ENCODE measurements at places on chromosomes 2 and 18.
A peak's percentile ranks its signal among the peaks of the same experiment; 100 is the strongest.

- no peak for DNase-seq
Observed at GRCh38 chr18:66280470-66280869, 323.4 kb downstream of the CDH19 start.

DNA sequence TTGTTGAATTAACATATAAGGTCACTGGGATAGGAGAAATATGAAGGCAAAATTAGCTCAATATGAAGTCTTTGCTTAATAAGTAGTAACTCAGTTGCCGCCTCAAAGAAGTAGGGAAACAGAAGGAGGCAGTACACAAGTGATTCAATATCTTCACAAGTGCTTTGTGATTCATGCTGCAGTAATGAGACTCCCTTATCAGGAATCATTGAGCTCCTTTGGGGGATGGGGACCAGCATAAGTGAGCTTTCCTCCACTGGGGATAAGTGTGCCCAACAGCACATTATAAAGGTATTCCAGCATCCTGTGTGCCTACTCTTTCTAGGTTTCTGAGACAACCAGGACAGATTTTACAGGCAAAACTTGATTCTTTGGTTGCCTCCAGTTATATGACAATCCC is 323.4 kb upstream of the UBE2E3 start:
- no peak for DNase-seq

DNA sequence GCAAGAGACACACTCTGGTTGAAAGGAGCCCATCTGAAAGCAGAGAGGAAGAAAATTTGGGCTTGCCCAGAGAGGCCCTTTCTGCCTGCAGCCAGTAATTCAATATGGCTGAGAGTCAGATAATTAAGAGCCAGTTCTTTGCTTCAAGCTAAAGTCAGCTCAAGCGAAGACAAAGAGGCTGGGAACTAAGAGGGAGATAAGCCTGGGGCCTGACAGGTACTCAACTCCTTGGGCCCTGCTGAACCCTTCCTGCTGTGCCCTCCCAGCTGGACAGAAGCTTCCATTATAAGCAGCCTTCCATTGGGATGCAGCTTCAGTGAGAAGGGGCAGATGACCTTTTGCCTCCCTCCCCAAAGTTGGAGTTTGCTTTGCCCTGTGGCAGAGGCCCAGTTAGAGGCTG is 12.0 kb downstream of the FBXO41 start:
- no peak for DNase-seq

DNA sequence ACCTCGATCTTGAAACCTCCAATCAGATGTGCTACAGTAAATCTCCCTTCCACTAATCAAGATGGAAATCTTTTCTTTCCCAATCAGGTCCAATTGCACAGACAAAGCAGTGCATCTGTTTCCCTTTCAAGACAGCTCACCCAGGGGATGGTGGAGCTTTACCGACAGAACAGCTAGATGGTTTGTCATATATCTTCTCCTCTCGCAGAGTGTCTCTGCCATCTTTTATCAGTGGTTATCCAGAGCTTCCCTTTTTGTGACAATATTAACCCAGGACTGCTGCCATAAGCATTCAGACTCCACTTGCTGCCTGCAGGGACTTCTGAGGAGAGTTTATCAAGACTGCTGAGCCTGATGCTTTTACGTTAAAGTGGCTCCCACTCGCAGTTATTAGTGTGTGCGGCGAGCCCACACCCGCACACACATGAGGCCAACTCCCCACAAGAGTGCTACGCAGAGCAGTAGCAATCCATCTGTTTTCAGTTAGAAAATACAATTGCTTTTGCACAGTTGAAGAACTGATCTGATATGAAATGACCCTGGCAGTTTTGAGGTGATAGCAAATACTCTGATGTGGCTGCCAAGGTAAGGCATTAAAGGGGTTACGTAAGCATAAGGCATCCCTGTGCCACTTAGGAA is 398.9 kb downstream of the NCKAP5 start:
- DNase-seq = no peak

- DNase-seq = no peak
Observed at GRCh38 chr18:24553571-24554285, 93.3 kb downstream of the HRH4 start.

DNA sequence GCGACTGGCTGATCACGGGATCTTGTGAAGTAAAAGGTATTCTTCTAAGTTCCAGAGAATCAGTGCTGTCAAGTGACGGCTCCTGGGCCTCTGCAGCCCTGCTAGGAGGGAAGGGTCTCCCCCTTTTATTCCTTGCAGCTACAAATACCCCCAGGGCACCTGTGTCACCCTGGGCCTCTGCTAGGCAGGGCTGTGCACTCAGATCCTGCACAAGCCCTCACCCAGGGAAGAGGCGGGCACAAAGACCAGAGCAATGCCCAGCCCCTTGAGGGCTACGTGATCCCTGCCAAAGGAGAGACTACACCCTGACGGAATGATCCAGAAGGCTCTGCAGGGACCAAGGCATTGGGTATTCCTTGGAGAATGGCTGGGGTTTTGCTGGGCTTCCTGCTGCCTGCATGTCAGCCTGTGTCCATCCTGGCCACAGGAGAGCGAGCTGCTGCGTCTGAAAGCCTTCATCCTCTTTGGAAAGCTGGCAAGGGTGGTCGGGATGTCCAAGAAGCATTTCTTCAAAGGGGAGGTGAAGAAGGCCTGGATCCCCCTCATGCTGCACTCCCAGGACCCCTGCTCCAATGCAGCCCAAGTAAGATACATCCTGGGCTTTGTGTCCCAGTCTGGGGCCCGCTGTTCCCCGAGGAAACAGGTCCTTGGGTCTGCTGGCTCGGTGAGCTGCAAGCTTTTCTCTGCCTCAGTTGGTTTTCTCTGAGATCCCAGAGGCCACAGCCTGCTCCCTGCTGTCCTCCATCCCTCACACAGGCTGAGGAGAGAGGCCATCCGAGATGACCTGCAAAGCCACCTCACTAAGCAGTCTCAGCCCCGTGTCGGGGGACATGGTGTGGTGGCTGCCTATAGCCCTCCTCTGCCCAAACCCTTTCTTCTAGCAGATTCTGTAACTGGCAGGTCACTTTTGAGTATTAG is 24.9 kb downstream of the HJURP start:
- no peak for DNase-seq

DNA sequence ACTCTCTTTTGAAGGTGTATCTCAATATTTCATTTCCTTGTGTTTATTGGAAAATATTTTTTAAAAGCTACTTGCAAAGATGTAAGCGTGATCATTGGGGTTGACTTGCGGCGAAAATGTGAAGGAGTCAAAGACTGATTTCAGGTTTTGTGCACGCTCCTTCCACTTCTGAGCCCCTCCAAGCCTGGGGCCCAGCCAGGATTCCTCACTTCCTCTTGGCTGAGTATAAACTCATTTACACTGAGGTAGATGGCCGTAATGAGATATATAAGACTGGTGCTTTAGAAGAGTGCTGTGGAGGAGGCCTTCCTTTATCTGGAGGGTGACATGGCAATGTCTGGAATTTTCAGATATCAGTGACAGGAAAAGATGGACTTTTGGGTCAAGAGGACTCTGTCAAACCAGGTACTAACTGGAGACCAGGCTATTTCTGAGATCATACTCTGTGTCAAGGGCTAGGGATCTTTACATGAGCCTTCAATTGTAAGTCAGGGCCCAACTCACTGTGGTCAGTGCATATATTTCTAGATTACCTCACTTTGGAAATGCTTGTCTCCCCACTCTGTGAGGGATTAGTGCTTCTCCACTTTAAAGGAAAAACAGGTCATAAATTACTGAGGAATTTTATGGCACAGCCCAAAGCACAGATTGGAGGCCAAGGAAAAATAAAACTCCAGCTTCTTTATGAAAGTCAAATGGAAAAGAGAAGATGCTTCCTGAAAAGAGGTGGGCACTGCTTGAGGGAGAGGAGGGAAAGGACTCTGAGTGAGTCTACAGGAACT is 22.8 kb downstream of the PRKCE start:
- DNase-seq = no peak

DNA sequence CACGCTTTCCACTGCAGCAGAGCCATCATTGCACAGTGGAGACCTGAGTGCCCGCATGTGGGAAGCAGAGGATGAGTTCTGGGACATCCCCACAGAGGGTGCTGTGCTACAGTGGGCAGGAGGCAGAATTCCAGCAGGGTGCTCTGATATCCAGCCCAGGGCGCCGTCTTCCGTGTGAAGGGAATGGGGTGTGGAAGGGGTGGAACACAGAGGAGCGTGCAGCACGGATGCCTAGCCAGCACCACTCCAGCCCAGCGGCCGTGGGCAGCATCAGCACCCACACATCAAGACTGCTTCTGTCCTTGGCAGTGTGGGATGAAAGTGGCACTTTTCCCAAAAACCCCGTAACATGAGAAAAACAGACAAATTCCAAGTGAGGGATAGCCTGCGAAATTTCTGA is 134.3 kb downstream of the ZNF236 start:
- no peak for DNase-seq

- DNase-seq = no peak
Observed at GRCh38 chr2:557635-558301, 119.4 kb downstream of the TMEM18 start.

GRCh38 chr2:12099374-12099773 is 352.9 kb downstream of the LPIN1 start:
- no peak for DNase-seq

DNA sequence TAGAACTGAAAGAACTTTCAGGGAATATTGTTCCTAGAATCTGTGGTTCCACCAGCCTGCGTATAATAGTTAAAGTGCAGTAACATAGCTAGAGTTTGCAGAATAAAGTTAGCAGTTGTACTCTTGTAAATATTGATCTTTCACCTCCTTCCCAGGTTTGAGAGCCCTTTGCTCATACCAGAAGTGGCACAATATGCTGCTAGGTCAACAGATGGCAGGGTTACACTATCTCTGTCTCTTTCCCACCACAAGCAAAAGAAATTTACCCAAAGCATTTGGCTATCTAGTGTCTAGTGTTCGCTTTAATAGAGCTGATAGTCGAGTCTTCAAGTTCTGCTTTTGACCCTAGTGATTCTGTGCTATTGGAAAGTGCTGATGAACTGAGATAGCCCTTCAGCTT is 119.0 kb upstream of the KLHL14 start:
- no peak for DNase-seq

DNA sequence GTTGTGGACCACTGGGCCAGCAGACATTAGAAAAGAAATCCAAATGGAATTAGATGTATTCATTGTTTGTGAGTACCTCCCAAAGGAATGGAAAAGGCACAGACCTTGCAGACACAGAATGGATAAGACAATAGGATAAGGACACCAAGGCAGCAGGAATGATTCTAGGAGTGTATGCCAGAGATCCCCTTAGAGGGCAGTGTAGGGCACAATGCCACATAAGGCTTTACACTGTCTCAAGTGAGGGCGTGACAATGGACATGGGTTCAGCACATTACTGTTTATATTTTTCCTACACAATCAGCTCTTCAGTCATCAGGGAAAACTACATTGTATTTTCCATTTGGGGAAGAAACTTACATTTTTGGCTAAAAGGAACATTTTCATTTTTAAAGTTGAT is 250.9 kb downstream of the PTH2R start:
- no peak for DNase-seq

- DNase-seq = no peak
Observed at GRCh38 chr2:24708537-24709152, 84.5 kb downstream of the PTRHD1 start.

- DNase-seq = no peak
Observed at GRCh38 chr2:231934441-231935206, 8.4 kb upstream of the NPPC start.

GRCh38 chr18:48940854-48941611 is 9.7 kb downstream of the SMAD7 start:
- peak; percentile 76 for DNase-seq

DNA sequence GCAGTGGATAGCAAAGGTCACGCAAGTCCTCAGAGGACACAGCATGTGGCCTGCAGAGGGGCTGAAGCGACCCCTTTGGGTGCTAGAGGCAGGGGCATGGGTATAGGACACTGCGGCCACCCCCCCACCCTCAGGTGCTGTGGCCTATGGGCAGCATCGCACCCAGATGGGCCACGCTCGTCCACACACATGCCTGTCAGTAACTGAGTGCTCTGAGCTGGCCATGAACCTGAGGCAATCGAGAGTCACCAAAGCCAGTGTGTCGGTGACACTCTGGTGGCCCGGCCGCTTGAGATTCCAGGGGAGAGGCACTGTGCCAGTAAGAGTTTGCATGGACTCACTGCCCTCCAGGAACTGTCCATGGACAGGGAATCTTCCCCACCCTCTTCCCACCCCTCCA is 22.7 kb upstream of the PTPN2 start:
- no peak for DNase-seq

DNA sequence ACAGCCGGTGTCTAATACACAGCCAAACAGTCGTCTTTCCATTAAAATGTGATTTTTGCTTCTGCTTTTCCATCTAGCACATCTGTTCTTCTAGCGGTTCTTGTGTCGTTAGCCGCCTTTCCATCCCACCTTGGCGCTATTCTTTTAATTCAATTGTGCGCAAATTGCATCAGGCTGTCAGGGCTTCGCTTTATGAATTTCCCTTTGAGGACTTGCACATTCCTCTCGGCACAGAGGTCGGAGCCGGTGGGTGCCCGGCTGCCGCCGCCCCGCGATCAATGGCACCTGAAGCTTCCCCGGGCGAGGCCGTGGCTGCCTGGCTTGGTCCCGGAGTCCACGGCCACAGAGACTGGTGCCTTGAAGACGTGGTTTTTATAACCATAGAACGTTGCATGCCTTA is 33.9 kb upstream of the TSPYL6 start:
- no peak for DNase-seq

DNA sequence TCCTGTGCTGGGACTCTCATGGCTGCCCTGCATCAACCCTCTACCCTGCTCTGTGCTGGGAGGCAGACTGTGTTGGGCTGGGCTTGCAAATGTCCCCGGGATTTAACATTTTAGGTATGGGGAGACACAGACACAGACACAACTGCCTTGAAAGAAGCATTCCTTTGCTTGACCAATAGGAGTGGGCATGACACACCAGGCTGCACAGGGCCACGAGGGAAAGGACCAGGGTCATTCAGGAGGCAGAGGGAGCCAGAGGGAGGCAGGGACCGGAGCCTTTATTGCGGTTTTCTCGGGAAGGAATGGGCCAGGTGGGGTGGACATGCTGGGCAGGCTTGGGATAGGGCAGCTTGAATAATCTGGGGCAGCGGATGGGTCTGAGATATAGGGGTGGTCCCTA is 238.7 kb upstream of the COPS8 start:
- DNase-seq = no peak

DNA sequence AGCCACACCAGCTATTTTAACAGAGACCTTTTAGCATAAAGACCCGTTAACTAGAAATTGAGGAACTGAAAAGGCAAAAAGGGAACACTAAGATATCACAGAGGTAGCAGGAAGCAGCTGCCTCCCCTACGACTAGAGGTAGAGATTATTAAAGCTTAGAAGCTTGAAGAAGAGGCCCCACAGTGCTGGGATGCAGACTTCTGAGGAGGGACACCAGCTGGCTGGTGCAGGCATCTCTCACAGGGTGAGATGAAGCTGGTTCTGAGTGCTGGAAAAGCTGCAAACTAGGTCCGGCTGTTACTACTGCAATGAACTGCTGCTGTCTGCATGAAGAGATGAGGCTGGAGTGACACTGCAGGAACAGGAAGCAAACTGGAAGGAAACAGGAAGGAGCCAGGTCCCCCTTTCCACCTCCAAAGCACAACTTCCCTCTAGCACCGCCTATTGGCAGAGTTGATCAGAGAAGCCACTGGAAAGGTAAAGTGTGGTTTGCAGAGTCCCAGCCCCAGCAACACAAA is 61.2 kb upstream of the MRPS9 start:
- no peak for DNase-seq

All from activated naive CD8-positive, alpha-beta T cell treated with anti-CD3 and anti-CD28 coated beads, Interleukin-2, amount 10 ng/mL, durations not matched to agents 7 days and 5 days (primary cell).